Endothelial cell of coronary artery (primary cell): ENCODE measurements at places on chromosomes 6 and 20. TPM values are rescaled to one million over a fixed set of nuclear protein-coding genes. Genes with fewer than 3 reads are reported as not detected.

Gene CHRNA4
- total RNA-seq: not detected in 2 replicates

Gene FOXC1
- 6.2 and 6.5 TPM in 2 replicates for total RNA-seq

Gene GINS1
- total RNA-seq: 5.4 and 13.6 TPM in 2 replicates

Gene IRAK1BP1
- total RNA-seq: 2.6 and 3.2 TPM in 2 replicates

Gene BCAS4
- 2.5 and 4.9 TPM in 2 replicates for total RNA-seq

Gene SRSF3
- total RNA-seq: 221 and 299 TPM in 2 replicates

Gene GNAS-AS1
- 0.27 and 0.85 TPM in 2 replicates for total RNA-seq

Gene ZBP1
- total RNA-seq: not detected in 2 replicates

Gene CDH4
- total RNA-seq: 3.4 and 4.3 TPM in 2 replicates

Gene LY86
- total RNA-seq: not detected in 2 replicates

Gene EBF4
- 0.99 and 2.9 TPM in 2 replicates for total RNA-seq

Gene CFAP61
- not detected in 2 replicates for total RNA-seq

Gene C20orf144
- total RNA-seq: 0.09 TPM in 2 replicates

Gene PRPH2
- under 0.01 and 0.19 TPM in 2 replicates for total RNA-seq

Gene MARCKS
- total RNA-seq: 121 and 170 TPM in 2 replicates

Gene WFDC2
- not detected in 2 replicates for total RNA-seq

Gene TBC1D32
- total RNA-seq: 4.2 and 6.3 TPM in 2 replicates

Gene OR2H1
- total RNA-seq: not detected in 2 replicates

Gene DOK5
- total RNA-seq: 0.36 and 1.2 TPM in 2 replicates

Gene MMP24
- 0.19 and 0.63 TPM in 2 replicates for total RNA-seq

Gene ATP6V1G2
- total RNA-seq: 0.36 and 0.66 TPM in 2 replicates

Gene CST7
- total RNA-seq: not detected in 2 replicates

Gene ECT2L
- not detected in 2 replicates for total RNA-seq
